Temporal lobe (tissue), 4 donors: ENCODE measurements at places on chromosomes 2 and 18. TPM values are rescaled to one million over a fixed set of nuclear protein-coding genes. Genes with fewer than 3 reads are reported as not detected.

FAM237A gene
- total RNA-seq = not detected

FOXI3 gene
- 0.25 TPM for total RNA-seq

AFF3 gene
- 81.4 TPM for total RNA-seq

INPP5D gene
- total RNA-seq = 2.7 TPM

ACMSD gene
- total RNA-seq = not detected
